ENCODE measurements at places on chromosomes 16 and 17.

DNA sequence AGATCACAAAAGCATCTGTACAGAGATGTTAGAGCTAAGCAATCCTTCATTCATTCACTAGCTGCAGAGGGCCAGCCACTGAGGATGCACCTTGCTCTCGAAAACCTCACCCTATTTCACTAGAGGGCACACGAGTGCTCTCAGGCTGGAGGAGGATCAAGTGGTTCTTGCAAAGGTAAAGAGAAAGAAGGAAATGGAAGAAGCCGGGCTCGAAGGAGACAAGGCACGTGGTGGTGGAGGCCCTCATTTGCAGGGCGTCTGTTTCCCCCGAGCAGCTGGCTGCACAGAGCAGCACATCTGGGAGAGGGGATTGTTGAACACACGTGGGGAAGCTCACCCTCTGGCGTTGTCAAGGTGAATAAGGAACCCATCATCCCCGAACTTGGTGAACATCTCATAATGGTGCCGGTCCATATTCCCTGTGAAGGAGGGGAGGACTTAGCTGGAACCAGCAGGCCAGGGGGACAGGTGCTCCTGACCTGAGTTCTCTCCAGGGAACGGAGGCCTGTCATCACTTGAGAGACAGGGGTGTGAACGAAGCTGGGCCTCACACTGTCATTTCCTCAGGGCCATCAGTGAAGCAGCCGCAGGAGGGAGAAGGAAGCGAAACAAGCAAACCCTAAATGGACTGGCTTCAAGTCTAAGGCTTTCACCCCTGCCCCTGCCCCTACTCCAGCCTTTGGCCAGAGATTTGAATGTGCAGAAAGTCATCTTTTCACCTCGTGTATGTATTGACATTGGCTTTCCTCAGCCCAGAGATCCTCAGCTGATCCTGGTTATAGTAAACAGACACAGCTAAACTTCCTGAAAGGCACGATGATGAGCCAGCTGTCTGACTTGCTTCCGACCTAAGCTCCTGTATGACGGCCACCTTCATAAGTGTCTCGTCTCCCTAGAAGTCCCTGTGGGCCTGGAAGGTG is 27.6 kb downstream of the PRKAR1A start:
- peak; percentile 42 for DNase-seq

DNA sequence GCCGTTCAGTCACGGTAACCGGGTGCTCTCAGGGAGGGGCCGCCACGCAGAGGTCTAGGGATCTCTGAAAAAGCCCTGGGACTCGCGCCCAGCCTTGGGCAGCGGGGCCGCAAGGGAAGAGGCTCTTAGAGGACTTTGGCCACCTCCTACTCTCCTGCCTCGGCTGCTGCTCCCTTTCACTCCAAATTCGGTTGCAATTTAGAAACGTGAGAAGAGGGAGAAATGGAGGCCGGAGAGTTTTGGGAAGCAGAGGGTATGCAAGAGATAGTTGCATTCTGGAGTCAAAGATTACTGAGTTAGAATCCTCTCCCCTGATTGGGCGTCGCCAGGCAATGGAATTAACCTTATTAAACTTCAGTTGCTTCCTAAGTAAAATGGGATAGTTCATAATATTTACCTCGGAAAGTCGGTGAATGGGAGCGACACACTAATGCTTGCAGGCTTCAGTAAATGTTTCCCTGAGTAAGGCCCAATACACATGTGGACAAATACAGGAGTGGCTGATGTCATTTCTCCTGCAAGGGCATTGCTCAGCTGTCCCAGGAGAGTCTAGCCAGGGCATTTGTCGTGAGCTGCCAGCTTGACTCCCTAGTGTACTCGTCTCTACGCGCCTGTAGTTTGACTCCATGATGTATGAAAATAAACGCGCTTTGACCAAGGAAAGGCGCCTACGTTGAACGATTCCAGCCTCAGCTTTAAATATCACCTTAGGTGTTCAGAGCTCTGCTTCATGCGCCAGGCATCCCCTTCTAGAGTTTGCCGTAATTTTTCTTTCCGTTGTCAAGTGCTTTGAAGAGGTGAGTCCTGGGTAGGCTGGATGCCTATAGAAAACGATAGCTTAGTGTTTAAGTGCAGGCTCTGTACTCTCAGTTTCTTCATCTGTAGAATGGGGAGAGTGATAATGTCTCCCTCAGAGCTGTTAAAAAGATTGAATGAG is 667 bp downstream of the OGFOD1 start:
- no peak for DNase-seq

DNA sequence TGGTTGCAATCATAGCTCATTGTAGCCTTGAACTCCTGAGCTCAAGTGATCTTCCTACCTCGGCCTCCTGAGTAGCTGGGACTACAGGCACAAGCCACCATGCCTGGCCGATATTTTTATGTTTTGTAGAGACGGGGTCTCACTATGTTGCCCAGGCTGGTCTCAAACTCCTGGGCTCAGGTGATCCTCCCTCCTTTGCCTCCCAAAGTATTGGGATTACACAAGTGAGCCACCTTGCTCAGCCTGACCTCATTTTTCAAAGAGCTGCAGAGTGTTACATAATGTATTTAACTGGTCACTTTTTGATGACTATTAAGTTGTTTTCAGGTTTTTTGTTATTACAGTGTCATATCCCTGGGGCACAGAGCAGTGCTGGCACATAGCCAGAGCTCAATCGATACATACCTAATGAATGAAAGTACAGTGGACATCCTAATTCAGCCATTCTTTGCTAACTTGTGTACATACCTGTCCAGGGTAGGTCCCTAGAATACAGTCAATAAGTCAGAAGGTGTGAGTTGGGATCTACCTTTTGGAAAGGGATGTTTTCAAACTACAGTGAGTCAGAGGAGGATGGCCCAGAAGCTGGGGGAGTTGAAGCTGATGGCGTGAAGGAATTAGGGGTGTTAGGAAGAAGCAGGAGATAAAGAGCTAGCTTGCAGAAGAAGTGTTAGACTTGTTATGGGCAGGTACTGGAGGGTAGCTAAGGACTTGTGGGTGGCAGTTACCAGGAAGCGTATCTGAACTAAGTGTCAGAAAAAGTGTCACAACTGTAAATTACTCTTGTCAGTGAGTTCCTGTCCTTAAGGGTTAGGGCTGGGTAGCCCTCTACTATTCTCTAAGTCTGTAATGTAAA is 20.1 kb upstream of the CYLD start:
- DNase-seq, result no peak

DNA sequence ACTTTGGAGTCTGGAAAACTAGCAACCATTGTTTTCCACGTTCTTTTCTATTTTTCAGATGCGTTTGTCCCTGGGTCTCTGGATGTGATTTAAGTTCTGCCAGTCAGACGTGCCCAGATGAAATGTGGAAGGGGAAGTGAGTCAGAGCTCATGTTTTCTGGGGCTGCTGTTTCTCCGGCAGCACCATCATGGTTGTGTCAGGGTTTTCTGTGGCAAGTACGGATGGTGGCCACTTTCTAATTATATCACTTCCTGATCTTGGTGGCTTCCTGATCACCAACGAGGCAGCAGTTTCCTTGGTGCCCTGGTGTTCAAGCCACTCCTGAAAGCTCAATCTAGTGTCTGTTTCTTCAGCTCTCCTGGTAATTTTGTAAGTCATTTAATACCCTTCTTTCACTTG is 31.4 kb upstream of the PMFBP1 start:
- no peak for DNase-seq

GRCh38 chr16:1857433-1858097 is 14.4 kb downstream of the MEIOB start:
- DNase-seq, result no peak

GRCh38 chr16:57409870-57410587 is 5.5 kb downstream of the CCL17 start:
- DNase-seq, result no peak

DNA sequence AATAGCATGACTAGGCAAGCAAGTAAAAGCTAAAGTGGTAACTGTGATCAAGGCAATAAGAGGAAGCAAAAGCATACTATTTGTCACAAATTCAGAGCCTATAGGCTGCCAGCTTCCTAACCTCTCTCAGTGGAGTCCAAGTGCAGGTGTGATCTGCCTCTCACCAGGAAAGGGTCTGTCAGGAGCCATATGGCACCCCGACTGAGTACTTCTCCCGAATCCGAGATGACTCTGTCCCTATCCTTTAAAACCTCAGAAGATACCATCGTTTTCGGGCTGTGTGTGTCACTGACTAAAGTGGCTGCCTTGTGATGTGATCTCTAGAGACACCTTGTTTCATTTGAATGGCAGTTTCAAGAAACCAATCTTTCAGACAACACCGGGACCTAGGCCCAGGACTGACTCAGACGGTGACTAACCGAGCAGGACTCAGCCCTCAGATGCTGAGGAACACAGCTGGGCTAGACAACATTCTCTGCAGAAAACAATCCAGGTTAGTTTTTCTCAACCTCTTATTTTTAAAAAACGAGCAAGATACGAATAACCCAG is 63.6 kb downstream of the SMG6 start:
- no peak for DNase-seq

- DNase-seq, result peak; percentile 66
Observed at GRCh38 chr16:75264999-75265910, 13.8 kb upstream of the BCAR1 start.

- no peak for DNase-seq
Observed at GRCh38 chr16:89051521-89052166, 42.0 kb upstream of the ACSF3 start.

GRCh38 chr16:58271589-58271988 is 23.2 kb downstream of the PRSS54 start:
- no peak for DNase-seq

GRCh38 chr16:64975821-64976220 is 146.0 kb downstream of the CDH11 start:
- DNase-seq, result no peak

DNA sequence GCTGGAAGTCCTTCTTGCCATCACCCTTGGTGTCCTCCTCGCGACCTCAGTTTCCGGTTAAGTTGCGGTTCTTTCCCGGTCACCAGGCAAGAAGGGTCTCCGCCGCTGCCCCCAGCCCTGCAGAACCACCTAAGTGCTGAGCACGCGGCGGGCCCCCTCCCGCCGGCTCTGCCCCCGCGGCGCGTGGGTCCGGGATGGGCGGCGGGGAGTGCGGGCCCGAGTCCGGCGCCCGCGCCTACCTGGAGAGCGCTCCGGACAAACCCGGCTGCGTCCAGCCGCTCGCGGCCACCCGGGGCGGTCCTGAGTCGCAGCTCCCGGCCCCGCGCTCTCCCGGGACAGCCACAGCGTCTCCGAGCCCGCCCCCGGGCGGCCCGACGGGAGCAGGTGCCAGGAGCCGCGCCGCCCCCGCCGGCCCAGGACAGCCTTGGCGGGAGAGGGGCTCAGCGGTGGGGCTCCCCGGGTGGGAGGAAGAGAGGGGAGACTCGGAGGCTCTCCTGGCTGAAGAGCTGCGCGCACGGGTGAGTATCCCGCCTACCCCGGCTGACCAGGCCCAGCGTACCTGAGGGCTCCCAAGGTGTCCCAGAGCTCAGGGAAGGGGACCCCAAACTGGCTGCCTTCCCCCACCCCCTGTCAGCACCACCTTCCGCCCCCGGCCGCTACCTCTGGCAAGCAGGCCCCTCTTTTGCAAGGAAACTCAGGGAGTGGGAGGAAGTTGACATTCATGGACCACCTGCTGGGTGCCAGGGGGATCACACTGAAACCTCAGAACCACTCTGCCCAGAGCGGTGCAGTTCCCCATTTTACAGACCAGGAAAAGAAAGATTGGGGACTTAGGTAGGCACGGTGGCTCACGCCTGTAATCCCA is 22.2 kb upstream of the C17orf113 start:
- no peak for DNase-seq

DNA sequence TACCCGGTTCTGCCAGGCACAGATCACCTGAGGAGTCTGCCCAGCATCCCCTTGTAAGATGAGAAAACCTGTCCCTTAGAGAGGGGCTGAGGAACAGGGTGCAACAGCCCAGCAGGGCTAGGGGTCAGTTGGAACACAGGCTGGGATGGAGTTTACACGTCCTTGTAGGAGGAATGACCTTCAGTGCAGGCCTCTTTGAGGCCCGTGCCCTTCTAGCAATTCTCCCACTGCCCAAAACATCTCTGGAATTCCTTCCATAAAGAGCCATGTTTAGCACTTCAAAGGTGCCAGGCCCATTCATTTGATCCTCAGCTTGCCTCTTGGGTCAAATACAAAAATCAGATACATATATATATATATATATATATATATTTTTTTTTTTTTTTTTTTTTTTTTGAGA is 4.5 kb downstream of the CTNS start:
- no peak for DNase-seq

DNA sequence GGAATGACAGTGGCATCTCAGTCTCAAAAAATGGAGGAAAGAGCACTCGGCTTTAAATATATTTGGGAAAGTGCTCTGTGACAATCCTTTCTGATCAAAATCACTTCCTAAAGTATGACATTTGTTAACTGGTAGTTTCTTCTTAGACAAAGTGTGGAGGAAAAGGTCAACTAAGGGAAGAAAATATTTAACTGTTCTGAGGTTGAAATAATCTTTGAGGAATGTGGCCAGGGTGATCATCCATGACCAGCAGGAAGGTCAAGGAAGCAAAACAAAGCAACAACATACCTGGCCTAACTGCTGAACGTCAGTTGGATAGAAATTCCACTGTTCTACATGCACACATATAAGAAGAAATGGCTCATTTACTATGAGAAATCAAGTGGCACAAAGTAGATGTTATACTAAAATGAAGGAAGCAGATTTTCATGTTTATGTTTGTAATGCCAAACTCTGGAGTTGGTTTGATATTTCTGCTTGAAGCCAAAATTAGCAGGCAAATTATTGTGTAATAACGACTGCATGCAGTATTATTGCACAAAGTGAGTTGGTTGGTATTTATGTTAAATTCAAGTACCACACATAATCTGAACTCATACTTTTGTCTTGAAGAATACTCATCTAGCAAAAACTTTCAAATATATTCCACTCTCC is 87.3 kb upstream of the CORO6 start:
- no peak for DNase-seq

DNA sequence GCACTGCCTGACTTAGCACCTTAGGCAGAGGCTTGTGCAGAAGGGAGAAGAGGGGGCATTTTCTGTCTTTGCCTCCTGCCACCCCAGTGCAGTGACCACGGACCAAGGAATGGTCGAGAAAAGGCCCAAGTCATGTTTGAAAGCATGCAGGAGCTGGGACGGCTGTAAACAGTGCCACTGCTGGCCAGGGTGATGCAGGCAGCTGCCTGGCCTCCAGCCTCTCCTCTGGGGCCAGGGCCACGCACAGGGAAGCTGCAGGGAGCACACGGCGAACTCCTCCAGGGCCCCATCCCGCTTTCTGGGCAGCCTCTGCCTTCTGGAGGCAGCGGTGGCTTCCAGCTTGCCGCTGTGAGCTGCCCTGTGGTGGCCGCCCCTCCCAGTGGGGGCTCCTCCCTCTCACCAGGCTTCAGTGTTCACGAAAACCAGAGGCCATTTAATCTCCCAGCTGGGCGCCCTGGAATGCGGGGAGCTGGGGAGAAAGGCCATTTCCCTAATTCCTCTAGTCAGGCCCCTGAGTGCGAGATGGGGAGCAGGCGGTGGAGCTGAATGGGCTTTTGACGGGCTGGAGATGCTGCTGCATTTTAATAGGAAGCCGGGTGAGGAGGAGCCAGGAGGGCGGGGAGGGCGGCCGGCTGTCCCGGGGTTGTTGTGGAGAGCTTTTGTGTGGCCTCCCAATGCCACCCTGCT is 28.7 kb upstream of the DNAI2 start:
- peak; percentile 92 for DNase-seq

DNA sequence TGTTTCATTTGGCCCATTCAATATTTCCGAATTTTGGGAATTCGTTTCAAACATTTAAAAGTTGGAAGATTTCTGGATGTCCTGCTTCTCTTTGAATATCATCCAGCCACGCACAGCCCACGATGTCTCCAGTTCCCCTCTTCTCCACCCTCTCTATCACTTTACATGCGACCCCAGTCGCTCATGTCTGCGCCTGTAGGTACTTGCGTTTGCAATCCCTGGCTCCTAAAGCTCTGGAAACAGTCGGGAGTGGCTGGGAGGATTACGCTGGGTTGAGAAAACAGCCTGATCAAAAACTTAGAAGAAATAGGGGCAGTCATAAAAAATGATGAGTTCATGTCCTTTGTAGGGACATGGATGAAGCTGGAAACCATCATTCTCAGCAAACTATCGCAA is 1.5 kb upstream of the SBK1 start:
- DNase-seq, result no peak
